ENCODE measurements at places on chromosomes 3 and 15.

- no peak for DNase-seq
Observed at GRCh38 chr3:16299746-16300145, 34.7 kb downstream of the OXNAD1 start.

DNA sequence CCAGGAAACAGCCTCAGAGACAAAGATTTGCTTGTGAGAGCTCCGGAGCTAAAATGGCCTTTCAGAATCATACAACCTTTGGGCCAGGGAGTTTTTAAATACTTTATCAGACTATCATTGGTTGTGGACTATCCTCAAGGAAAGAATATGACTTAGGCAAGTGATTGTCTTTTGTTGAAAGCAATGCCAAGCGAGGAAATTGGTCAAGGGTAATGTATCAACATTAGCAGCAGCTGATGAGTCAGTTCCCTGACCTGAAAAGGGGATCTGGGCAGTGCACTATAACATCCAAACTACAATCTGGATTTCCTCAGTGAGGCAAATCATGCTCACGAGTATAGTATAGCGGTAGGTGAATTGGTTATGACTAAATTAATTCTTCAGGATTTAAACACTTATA is 303.6 kb downstream of the LSAMP start:
- no peak for DNase-seq

- DNase-seq, result no peak
Observed at GRCh38 chr3:45541326-45542321, 52.9 kb upstream of the LIMD1 start.

DNA sequence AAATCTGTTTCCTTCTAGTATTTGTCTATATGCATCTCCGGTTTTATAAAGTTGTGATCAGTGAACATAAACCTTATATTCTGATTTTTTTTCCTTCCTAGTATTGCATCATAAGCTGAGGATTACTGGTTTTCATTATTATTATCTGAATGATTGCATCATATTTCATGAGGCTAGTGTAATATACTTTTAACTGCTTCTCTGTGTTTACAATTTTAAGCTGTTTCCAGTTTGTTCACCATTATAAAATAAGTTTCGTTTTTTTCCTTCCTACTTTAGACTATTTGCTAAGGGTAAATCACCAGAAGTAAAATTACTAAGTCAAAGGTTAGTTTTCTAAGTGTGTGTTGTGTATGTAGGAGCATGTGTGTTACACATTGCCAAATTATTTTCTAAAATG is 20.2 kb downstream of the SEMA6D start:
- DNase-seq, result no peak

- no peak for DNase-seq
Observed at GRCh38 chr3:142273501-142273900, 48.1 kb upstream of the GK5 start.

- DNase-seq, result no peak
Observed at GRCh38 chr3:120160050-120160449, 65.8 kb upstream of the GSK3B start.

Data from NCI-H187 treated with DMSO at 0.1 percent for 48 hours (cell line).